T-helper 9 cell (primary cell): ENCODE measurements at places on chromosomes 12 and 14.

DNA sequence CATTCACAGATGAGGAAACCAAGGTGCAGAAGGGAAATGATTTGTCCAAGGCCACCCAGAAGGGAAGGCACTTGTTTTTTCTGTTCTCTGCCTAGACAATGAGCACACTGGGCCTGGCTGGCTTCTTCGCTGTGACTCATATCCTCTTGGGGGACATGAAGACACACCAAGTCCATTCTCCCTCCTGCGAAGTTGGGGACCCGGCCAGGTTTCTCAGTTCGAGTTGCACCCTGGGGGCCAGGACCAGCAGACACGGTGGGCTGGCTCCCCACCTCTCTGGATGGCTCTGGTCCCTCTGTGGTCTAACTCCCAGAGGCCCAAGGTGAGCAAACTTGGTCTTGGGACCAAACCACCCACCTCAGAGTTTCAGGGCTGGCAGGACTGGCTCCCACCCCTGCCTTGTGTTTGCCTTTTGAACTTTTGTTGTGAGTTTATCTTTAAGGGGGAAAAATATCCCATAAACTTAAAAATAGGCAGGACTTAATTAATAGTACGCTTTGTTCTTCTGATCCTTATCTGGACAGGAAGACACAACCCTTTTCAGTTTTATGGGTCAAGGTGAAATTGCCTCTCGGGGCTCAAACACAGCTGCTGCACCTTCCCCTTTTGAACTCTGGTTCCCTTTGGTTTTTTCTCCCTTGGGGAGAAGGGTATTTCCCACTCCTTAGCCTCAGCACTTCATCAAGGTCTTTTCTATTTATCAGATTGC lies 9.0 kb upstream of the MLEC start:
- DNase-seq, result no peak

DNA sequence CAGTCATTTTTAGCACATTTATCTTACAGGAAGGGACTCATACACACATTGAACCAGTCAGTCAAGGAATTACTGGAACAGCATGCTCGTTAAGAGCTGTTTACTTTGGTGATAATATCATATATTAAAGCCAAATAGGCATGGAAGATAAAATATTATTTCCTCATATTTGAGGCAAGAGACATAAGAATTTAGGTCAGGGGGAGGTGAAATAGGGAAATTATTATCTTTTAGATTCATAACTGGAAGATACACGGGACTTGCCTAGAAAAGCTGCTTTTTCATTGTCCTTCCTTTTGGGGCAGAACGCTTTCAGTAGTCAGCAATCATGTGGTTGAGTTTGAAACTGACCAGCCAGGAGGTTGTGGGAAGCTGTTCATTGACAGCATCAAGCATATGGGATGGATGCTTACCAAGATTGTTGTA lies 72.5 kb downstream of the NTN4 start:
- DNase-seq, result no peak

GRCh38 chr14:49287004-49287403 lies 299.2 kb downstream of the RPS29 start:
- DNase-seq, result no peak

DNA sequence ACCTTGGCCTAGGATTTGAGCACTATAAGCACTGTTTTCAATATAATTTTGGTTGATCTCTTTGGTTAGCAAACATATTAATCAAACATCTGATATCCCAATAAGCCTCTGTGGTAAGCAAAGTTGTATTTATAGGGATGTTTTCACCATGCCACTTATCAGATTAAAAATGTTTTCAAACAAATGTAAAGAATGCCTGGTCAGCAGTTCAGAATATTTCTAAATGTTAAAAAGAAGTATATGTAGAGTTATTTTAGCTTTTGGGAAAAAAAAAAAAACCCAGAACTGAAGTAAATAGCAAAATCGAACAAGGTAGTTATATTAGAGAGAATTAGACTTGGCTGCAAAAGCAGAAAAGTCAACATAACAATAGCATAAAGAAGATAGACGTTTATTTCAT lies 3.9 kb downstream of the NAV3 start:
- DNase-seq, result no peak

GRCh38 chr14:103022002-103022684 lies 35.2 kb downstream of the CDC42BPB start:
- DNase-seq, result no peak

DNA sequence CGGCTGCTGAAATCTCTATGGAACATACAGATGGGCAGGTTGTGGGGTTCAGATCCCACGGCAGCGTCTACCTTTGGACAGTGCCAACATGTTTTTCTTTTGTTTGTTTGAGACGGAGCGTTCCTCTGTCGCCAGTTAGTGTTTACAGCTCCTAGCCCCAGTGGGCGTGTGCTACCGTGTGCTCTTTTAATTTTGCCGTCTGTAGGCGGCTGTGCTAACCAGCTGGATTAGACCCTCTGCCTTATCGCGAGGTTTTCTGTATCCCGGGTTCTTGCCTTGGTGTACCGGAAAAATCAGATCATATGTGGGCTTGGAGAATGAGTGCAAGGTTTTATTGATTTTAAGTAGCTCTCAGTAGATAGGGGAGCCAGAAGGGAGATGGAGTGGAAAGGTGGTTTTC lies 9.8 kb upstream of the GALNT6 start:
- no peak for DNase-seq

DNA sequence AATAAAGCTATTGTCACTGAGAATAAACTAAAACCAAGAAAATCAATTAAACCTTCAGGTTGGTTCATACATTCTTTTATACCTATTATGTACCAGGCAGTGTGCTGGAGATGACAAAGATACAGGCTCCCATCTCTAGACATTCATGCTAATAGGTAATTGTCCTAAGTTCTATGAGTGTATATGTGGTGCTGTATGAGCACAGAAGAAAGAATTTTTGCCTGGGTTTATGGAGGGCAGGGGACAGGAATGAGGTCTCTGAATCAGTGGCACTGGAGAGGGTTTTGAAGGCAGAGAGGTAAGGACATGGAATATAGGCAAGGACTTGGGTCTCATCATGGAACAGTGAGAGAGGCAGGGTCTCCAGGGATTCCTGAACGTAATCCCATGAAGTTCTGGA lies 38.7 kb downstream of the MAP1LC3B2 start:
- no peak for DNase-seq

DNA sequence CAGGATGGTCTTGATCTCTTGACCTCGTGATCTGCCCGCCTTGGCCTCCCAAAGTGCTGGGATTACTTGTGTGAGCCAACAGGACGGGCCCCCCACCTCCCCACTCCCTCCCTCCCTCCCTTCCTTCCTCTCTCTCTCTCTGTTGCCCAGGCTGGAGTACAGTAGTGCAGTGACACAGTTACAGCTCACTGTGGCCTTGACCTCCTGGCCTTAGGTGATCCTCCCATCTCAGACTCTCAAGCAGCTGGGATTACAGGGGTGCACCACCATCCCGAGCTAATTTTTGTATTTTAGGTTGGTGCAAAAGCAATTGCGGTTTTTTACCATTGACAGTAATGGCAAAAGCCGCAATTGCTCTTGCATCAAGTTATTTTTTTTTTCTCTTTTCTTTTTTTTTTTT lies 19.2 kb upstream of the ANAPC5 start:
- DNase-seq, result no peak

DNA sequence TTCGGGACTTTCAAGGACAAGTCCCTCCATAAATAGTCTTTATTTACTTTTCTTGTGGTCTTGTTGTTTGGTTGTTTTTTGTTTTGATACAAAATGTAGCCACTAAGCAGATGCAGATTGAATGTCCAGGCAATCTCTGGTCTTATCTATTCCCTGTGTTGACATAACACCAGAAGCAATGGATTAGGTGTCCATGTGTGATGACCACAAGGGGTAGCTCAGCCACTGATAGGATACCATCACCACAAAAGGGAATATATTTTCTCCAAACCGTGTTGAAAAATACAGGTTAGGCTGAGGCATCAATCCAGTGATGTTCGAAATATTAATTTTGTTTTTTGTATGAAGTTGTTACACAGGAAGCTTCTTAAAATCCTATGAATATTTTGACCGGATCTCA lies 196.3 kb downstream of the EPS8 start:
- DNase-seq, result no peak

GRCh38 chr14:51323492-51323891 lies 83.4 kb downstream of the TMX1 start:
- no peak for DNase-seq
